ENCODE measurements at places on chromosomes 16 and 17. TPM values are rescaled to one million over a fixed set of nuclear protein-coding genes. Genes with fewer than 3 reads are reported as not detected.
A peak's percentile ranks its signal among the peaks of the same experiment; 100 is the strongest.

GRCh38 chr17:30095507-30096244 lies 20.9 kb upstream of the NSRP1 start:
- peaks cover 45% of the 10 kb centered on the region for H3K4me1 ChIP-seq
- peak overlapping the region; percentile 77 for H3K27ac ChIP-seq
- peak; percentile 82 for DNase-seq
- H3K27me3 ChIP-seq = peaks cover 3% of the 10 kb centered on the region
- no peaks in the 10 kb centered on the region for H3K36me3 ChIP-seq
- H3K4me3 ChIP-seq = peak overlapping the region; percentile 43

DNA sequence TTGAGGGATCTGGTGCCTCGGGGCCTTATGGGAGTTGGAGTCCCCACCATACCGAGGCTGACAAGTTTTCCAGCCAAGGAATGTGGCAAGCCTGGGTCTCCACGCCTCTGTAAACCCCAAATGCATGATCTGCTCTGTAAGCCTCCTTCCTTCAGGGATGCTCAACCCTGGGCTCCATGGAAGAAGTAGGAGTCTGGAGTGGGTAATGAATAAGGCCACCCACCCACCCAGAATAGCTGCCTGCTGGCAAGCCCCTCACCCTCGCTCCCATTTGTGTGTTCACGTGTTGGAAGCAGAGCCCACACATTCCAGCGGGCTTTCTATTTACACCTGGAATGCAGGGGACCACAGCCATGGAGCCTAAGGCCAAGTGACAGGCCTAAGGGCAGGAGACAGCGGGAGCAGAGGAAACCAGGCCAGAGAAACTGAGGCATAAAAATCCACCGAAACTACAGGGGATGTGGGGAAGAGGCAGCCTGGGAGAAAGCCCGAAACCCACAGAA lies 4.4 kb downstream of the DLG4 start:
- peak overlapping the region; percentile 96 for H3K27ac ChIP-seq
- peaks cover 75% of the 10 kb centered on the region for H3K4me1 ChIP-seq
- DNase-seq = no peak
- H3K36me3 ChIP-seq = peaks cover 8% of the 10 kb centered on the region
- peak overlapping the region; percentile 88 for H3K4me3 ChIP-seq

- DNase-seq = no peak
- H3K36me3 ChIP-seq = no peaks in the 10 kb centered on the region
- H3K27me3 ChIP-seq = no peaks in the 10 kb centered on the region
Measured at GRCh38 chr16:35134471-35134870, 1675.1 kb downstream of the TP53TG3F start.

MT1F gene
- not detected for total RNA-seq

GRCh38 chr16:85078226-85078625 lies 34.0 kb downstream of the CIBAR2 start:
- H3K27me3 ChIP-seq = no peaks in the 10 kb centered on the region
- no peak for DNase-seq
- no peak overlapping the region for H3K4me3 ChIP-seq
- no peaks in the 10 kb centered on the region for H3K4me1 ChIP-seq
- H3K36me3 ChIP-seq = peaks cover 39% of the 10 kb centered on the region
- H3K27ac ChIP-seq = no peak overlapping the region

- H3K4me1 ChIP-seq = peaks cover 16% of the 10 kb centered on the region
- no peak overlapping the region for H3K4me3 ChIP-seq
- H3K27me3 ChIP-seq = peaks cover 2% of the 10 kb centered on the region
- peak; percentile 53 for DNase-seq
Measured at GRCh38 chr16:51524555-51525373, 373.7 kb upstream of the SALL1 start.

GRCh38 chr17:70544317-70544716 lies 375.0 kb downstream of the KCNJ2 start:
- no peaks in the 10 kb centered on the region for H3K4me1 ChIP-seq
- H3K27me3 ChIP-seq = peaks cover 3% of the 10 kb centered on the region
- H3K4me3 ChIP-seq = no peak overlapping the region
- no peak overlapping the region for H3K27ac ChIP-seq
- H3K36me3 ChIP-seq = no peaks in the 10 kb centered on the region

DNA sequence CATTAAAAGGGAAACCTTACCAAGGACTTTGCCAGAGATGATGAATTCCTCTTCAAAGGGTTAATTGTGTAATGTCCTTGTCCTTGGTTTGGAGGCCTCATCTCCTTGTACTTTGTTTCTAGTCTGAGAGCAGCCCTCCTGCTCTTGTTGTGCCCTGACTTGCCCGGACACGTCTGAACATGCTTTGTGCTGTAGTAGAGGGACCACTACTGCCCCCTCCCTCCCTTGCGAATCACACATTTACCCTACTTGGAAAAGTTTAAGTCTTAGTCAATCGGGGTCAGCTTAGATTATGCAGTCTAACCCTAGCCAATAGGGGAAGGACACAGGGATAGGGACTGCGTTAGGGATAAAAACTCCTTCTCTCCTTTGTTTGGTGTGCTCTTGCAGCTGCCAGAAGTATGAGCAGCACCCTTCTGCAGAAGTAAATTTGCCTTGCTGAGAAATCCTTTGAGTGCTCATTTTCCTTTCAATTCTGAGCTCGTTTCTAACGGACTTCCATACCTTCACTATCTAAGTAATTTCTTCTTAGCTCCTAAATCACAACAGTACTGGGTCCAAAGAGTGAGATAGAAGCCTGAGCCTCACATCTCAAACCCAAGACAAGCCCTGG lies 26.4 kb upstream of the CLEC3A start:
- DNase-seq = no peak
- no peaks in the 10 kb centered on the region for H3K4me1 ChIP-seq
- H3K4me3 ChIP-seq = no peak overlapping the region
- no peaks in the 10 kb centered on the region for H3K36me3 ChIP-seq
- no peaks in the 10 kb centered on the region for H3K27me3 ChIP-seq

DNA sequence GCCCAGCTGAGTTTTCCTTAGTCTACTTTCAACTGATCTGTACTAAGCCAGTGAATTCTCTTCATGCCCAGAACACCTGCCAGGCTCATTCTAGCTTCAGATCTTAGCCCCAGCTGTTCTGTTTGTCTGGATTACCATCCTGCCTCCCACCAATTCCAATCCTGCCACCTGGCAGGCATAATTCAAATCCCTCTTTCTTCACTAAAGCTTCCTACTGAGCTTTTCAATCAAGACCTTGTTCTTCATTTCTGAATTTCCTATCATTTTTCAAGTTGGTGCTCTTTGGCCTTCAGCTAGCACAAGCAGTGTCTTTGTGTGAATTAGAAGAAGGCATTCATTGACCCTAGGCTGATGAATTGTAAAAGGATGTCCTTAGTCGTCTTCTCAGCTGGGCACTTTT lies 357.6 kb downstream of the UTP18 start:
- H3K4me3 ChIP-seq = no peak overlapping the region
- H3K27ac ChIP-seq = no peak overlapping the region
- peaks cover 5% of the 10 kb centered on the region for H3K36me3 ChIP-seq
- DNase-seq = no peak
- H3K4me1 ChIP-seq = no peaks in the 10 kb centered on the region

PHAF1 gene
- total RNA-seq = 12.0 TPM

CDRT15 gene
- not detected for total RNA-seq

- peaks cover 17% of the 10 kb centered on the region for H3K4me1 ChIP-seq
- peaks cover 6% of the 10 kb centered on the region for H3K36me3 ChIP-seq
- peaks cover 1% of the 10 kb centered on the region for H3K27me3 ChIP-seq
- no peak for DNase-seq
- peak overlapping the region; percentile 29 for H3K27ac ChIP-seq
Measured at GRCh38 chr17:44439168-44439567, 49.7 kb upstream of the ITGA2B start.

- peak overlapping the region; percentile 80 for H3K27ac ChIP-seq
- no peak for DNase-seq
- peak overlapping the region; percentile 24 for H3K4me3 ChIP-seq
- peaks cover 46% of the 10 kb centered on the region for H3K36me3 ChIP-seq
Measured at GRCh38 chr16:55501549-55502322, 7.1 kb upstream of the LPCAT2 start.

PSMD12 gene
- total RNA-seq = 73.0 TPM

SCGB1C2 gene
- not detected for total RNA-seq

Measured in HFFc6 (cell line).